ENCODE measurements at places on chromosomes 13 and 19.
A peak's percentile ranks its signal among the peaks of the same experiment; 100 is the strongest.

- no peak for DNase-seq
Observed at GRCh38 chr13:104595511-104595910, 1529.3 kb upstream of the SLC10A2 start.

- no peak for DNase-seq
Observed at GRCh38 chr13:21901811-21902708, 231.2 kb downstream of the FGF9 start.

DNA sequence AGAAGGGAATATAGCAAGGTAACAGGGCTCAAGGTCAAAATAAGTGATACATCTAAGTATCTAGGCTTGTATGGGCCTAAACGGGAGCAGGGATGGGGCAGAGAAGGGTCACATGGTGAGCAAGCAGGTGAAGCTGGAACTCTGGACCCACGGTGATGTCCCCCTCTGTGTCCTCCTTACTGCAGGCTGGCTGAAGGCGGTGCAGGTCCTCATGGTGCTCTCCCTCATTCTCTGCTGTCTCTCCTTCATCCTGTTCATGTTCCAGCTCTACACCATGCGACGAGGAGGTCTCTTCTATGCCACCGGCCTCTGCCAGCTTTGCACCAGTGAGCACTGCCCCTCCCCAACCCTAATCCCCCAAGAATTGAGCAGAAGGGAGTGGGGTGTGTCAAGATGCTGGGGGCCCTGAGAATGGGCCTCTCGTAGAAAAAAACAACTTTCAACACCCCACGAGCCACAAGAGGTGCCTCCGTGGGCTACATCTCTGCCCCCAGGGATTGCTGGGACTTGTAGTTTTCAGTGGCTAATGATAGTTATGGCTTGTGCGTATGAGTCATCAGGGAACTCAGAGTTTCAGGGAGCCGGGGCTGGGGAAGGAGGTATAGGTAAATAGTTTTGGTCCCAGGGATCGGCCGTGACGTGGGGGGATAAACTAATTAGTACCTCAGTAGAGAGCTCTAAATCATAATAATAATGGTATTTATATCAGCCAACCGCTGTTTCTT lies 4.0 kb downstream of the EMP3 start:
- DNase-seq, result no peak

DNA sequence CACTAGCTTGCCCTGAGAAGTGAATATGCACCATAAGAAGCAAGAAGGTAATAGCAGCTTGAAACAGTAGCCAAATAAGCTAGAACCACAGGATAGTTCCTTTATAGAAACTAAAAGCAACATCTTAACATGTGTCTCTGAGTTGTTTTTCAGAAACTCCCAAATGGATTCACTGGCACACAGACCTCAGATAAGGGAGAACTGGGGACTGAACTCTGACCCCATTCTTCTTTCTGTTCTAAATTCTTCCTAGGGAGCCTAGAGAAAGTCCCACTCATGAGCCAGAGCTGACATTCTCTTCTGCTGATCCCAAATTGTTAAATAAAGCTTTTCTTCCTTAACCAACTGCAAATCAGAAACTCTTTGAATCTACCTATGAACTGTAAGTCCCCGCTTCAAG lies 146.1 kb downstream of the PCDH9 start:
- no peak for DNase-seq

- DNase-seq, result no peak
Observed at GRCh38 chr19:18490728-18491127, 31.1 kb downstream of the ELL start.

DNA sequence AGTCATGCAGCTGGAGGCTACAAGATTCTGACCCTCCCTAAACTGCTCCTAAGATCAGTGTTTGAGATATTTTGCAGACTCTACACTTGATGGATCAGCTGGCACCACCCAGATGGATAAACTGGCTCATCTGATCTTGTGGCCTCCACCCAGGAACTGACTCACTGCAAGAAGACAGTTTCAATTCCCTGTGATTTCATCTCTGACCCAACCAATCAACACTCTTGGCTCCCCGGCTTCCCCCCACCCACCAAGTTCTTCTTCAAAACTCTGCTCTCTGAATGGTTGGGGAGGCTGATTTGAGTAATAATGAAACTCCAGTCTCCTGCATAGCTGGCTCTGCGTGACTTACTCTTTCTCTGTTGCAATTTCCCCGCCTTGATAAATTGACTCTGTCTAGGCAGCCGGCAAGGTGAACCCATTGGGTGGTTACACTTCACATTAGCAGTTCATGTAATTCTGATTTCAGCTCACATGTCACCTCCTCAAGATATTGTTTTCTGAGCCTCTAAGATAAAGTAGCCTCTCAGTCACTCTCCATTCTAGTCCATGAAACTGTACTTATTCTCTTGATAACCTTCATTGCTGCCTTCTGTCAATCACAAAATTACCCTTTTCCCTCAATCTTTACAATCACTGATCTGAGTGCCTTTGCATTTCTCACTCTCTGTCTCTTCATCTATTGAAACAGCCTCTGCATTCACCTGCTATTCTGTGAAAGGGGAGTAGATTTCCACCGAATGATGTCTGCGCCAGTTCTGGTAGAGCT lies 9.9 kb upstream of the FPR3 start:
- DNase-seq, result no peak

- DNase-seq, result peak; percentile 60
Observed at GRCh38 chr19:45558399-45558878, 26.2 kb downstream of the OPA3 start.

DNA sequence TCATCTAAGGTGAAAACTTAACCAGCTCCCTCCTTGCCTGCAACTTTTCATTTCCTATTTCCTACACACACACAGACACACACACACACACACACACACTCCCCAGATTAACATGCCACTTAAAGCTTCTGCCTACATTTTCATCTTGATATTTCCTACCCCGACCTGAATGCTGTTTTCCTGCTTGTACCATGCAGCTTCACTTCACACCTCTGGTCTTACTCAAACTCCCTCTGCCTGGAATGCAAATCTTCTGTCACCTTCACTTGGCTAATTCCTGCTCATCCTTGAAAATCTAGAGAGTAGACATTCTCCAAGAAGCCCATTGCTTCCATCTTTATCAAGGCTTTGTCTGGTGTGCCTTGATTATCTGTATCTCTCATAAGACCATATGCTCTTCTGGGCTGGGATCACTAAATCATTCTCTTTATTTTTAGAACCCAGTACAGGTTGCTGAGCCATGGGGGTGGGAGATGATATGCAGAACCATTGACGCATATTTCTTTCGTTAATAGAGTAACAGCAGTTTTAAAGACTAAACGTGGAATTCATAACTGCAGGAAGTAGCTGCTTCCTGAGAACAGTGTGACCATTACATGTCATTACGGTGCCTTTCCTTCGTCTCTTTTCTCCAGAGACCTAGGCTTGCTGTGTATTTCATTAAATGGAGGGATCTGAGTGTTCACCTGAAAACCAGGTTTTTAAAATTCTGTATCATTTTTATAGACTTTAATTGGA lies 37.7 kb downstream of the CNMD start:
- no peak for DNase-seq

GRCh38 chr13:29800687-29801086 lies 49.7 kb downstream of the UBL3 start:
- no peak for DNase-seq

DNA sequence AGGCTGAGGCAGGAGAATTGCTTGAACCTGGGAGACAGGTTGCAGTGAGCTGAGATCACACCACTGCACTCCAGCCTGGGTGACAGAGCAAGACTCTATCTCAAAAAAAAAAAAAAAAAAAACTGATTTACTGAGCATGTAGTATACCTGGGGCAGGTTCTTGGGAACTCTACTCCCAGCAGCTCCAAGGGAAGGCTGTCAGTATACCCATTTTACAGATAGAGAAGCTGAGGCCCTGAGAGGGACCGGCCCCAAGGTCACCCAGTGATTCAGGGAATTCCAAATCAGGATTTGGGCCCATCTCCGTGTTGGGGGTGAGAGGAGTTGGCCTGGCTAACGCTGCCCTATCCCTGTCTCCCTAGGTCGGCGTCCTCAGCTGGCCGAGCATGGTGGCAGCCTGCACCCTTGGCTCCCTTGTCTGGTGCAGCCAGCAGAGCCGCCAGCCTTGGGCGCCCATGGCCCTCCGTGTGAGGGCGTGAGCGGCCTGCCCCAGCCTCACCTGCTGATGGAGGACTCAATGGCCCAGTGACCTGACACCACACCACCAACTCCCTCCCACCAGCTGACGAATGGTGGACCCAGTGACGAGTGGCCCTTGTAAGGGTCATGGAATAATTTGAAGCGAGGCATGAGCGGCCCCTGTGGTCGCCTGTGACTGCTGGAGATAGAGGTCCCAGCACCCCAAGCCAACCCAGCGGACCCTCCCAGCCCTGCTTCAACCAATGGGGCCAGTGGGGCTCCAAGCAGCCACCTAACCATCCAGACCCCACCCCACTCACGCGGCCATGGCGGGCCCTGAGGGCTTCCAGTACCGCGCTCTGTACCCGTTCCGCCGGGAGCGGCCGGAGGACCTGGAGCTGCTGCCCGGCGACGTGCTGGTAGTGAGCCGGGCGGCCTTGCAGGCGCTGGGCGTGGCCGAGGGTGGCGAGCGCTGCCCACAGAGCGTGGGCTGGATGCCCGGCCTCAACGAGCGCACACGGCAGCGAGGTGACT lies 2.4 kb downstream of the PIK3R2 start:
- DNase-seq, result no peak

- no peak for DNase-seq
Observed at GRCh38 chr19:23055501-23055900, 52.5 kb upstream of the ZNF728 start.

DNA sequence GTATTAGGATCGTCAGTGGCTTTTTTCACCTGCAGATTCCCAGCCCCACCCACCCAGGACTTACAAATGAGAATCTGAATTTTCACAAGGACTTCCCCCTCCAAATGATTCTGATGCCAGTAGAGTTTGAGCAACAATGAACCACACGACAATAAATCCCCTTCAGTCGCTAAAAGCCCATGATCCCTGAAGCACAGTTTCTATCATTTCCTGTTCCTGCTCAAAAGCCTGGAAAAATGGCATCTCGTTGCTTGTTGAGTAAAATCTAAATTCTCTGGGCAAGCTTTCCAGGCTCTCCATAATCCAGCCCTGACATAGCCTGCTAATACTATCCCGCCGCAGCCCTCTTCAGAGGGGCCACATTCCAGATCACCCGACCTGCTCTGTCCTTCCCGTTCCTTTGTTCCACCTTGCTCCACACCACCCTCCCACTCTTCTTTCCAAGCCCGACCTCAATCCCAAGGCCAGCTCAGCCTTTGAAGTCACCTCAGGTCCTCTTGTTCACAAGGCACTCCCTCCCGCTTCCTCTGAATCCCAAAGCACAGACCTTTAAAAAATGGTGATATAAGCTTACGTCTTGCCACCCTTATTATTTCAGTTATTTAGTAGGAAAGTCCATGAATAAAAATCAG lies 67.9 kb downstream of the NUFIP1 start:
- DNase-seq, result no peak

GRCh38 chr19:2449019-2449418 lies 7.7 kb downstream of the LMNB2 start:
- DNase-seq, result no peak

DNA sequence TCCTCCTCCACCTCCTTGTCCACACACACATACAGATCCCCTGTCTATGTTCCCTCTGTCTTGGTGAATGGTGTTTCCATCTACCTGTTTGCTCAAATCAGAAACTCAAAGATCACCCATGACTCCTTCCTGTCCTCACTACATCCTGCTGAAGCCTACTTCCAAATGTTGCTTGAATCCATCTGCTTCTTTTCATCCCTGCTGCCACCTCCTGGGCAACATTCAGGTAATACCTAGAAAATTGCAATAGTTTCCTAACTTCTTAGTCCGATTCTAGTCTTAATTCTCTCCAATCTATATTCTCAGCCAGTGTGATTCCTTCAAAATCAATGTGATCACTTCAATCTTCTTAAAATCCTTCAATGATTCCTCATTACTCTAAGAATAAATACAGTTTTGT lies 155.5 kb upstream of the STARD13 start:
- DNase-seq, result no peak

- DNase-seq, result no peak
Observed at GRCh38 chr13:112451512-112452379, 75.6 kb downstream of the SPACA7 start.

- no peak for DNase-seq
Observed at GRCh38 chr13:27112006-27112405, 59.6 kb downstream of the USP12 start.

DNA sequence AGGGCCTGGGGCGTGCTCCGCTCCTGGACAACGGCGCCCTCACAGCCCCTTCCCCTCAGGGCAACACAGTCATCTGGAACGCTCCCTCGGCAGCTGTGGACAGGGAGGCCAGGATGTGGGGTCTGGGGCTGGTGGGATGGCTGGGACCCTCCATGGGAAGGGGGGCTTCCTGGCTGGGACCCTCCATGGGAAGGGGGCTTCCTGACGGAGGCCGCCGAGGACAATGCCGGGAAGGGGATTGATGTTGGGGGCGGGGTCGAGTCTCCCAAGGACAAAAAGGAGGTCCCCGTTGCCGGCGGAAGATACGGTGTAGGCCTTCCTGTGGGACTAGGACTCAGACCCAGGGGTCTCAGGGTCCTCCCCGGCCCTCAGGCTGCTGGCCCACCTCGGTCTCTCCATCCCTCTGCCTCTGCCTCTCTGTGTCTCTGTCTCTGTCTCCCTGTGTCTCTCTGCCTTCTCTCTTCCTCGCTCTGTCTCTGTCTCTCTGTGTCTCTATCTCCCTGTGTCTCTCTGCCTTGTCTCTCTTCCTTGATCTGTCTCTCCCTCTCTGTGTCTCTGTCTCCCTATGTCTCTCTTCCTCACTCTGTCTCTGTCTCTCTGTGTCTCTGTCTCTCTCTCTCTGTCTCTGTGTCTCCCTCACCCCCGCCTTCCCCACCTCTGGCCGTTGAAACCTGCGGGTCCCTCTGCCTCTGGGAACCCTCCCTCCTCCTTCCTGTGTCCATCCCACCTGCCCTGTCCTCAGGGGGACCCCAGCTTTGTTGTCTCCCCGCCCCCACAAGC lies 2.7 kb upstream of the MADCAM1 start:
- DNase-seq, result no peak

DNA sequence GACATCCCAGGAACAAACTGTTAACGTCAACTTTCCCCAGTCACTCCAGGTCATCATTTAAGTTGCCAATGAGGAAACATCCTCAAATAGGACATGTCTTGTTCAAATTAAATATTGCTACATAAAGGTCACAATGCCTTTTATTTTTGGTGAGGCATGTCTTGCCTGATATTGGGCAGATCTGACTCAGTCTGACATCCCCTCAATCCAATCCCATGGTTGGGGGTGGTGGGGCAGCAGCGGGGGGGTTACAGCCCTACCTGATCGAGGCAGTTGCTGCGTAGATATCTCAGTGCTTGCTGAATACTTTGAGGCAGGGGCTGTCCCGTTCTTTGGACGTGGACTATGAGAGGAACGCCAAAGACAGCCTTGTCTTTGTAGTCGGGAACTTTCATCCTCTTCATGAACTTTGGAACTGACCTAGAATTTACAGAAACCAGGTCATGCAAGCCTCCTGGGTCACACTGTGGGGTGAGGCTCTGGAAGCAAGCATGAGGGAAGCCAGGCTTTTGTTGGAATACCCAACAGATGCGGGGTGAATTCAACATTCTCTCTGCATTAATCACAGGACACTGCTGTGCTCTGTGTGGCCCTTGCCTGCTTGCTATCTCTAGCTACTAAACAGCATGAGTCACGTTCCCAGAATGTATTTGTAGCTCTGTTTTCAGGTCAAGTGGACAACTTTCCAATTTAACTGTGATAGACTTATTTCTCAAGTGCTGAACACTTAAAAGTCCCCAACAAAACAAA lies 109.8 kb downstream of the KL start:
- no peak for DNase-seq

Data from NCI-H510A treated with DMSO at 0.1 percent for 48 hours (cell line).